ENCODE measurements at places on chromosomes 5 and 9. TPM values are rescaled to one million over a fixed set of nuclear protein-coding genes. Genes with fewer than 3 reads are reported as not detected.

Gene FREM1
- total RNA-seq: 7.9 TPM

Gene MOB3B
- total RNA-seq: 5.7 TPM

Gene TTC16
- 0.09 TPM for total RNA-seq

DNA sequence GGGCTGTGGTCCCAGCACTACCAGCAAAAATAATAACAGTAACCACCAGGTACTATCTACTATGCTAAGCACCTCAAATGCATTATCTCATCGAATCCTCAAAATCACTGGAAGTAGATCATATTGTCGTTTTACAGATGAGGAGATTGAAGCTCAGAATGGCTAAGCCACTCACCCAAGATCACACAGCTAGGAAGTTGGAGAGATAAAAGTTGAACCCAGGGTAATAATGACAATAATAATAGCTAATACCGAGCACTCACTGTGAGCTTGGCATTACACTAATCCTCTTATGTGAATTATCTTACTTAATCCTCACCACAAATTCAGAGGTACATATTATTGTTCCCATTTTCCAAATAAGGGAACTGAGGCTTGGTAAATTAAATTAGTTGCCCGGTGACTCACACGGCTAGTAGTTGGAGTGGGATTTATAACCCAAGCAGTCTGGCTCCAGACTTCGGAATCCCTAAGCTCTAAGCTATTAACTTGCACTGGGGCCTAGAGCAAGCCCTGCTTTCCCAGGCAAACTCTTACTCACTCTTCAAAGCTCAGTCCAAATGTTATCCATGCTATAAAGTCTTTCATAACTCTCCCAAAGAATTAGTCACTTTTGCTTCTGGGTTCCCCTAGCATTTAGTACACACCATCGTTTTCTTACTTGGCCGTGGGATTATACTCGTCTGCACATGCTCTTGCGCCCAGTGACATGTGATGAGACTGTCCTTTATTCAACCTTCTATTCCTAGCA is 3.8 kb downstream of the ARSI start:
- DNase-seq: no peak

- DNase-seq: peak; percentile 7
Observed at GRCh38 chr9:121727295-121728020, 76.0 kb downstream of the DAB2IP start.

- DNase-seq: peak; percentile 36
Observed at GRCh38 chr9:75889977-75890471, 449 bp upstream of the PCSK5 start.

GRCh38 chr9:22056402-22056801 is 47.3 kb upstream of the CDKN2B start:
- DNase-seq: no peak

DNA sequence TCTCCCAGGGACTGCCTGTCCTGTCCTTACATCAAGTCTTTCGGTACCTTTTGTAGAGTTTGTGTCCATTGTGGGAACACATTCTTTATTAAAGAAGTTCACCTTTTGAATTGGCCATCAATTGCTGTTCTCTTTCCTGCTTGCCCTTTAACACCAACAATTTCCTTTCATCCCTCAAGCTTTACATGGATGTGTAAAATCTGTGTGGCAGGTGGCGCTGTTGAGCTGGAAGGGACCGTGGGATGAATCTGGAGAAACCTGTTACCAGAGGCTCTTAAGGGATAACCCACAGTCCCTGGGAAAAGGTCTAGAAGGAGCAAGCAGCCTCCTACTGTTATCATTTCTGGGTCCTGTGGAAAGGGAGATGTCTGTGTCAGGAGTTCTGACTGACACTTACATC is 7.9 kb upstream of the ZFP62 start:
- DNase-seq: peak; percentile 85

DNA sequence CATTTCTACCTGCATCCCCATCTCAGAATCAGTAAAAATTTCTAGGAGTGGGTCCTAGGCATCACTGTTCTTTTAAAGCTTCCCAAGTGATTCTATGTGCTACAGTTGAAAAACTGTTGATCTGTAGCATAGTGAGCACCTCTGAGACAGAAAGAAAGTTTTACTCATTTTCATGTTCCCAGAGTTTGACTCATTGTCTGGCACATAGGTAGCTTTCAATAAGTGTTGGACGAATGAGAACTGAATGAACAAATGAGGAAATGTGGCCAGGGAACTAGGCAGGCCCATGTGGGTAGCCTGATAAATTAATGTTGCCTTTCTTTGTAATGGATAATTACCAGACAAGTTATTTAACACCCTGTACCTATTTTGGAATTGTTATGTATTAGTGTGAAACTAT is 33.8 kb downstream of the RNF180 start:
- no peak for DNase-seq

DNA sequence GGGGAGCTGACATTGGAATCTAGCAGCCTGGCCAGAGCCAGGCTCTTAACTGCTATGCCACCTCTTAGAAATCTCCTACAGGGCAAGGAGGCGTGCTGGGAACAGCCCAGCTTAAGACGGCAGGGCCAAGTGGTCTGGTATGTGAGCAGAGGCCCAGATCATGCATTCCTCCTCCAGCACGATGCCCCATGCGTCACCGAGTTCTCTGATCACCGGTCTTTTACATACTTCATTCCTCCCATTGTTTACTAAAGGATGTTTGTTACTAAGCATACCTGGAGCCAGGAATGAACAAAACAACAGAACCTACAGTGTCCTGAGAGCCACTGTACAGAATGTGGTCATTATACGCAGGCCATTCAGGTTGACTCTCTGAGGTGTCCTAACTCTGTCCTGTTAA is 73.8 kb downstream of the TRIO start:
- no peak for DNase-seq

DNA sequence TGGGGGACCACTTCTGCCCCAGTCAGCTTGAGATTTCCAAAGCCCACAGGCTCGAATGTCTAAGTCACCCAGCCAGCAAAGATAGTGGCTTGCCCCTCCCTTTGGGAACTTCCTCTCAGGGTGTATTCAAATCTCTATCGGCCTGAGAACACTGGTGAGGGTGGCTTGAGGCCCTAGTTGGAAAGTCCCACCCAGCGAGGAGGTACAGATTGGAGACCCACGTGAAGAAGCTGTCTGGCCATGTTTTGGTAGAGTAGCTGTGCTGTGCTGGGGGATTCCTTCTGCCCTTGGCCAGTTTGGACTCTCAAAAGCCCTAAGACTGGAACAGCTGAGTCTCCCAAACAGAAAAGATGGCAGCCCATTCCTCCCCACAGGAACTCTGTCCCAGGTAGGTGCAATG is 172.7 kb upstream of the RIOK2 start:
- no peak for DNase-seq

DNA sequence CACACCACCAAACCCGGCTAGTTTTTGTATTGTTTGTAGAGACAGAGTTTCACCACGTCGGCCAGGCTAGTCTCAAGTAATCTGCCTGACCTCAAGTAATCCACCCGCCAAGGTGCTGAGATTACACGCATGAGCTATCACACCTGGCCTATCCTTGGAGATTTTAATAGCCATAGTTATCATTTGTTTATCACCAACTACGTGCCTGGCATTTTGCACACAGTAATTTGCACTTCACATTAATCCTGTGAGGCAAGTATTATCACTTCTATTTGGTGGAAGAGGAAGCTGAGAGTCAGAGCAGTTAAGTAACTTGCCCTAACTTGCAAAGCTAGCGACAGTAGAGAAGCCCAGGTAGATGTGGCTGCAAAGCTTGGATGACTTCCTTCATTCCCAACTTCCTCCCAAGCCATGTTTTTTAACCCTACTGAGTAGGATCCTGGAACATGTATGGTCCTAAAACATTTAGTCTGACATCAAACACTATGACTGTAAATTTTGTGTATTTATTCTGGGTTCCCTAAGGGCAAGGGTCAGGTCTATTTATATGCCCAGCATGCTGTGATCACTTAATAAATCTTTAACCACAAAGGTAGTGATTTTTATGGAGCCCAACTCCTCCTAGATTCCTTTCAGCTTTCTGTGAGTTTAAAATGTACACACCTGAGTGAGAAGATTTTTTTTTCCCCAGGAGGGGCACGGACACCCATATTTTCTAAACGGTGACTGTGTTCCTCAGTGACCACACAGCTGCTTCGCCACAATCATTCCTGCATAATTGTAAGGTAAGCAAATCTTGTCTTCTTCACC is 100.2 kb upstream of the RAI14 start:
- no peak for DNase-seq

GRCh38 chr9:100466171-100466828 is 6.6 kb upstream of the TMEFF1 start:
- DNase-seq: peak; percentile 25

DNA sequence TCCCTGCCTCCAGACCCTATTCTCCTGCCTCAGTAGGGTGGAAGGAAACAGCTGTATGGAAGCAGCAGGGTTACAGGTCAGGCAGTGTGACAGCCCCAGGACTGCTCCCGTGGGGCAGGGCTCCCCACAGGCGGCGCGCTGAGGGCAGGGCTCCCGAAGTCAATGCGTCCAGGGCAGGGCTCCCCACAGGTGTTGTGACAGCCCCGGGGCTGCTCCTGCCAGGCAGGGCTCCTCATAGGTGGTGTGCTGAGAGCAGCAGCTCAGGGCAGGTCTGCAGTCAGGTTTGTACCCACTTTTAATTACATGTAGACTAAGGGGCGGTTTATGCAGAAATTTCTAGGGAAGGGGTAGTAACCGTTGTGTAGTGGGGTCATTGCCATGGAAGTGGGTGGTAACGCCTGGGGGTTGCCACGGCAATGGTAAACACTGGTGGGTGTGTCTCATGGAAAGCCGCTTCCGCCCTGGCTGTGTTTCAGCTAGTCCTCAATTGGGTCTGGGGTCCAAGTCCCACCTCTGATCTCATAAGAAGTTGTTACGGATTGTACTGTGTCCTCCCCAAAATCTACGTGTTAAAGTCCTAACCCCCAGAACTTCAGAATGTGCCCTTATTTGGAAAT is 16.7 kb upstream of the TERT start:
- DNase-seq: no peak

DNA sequence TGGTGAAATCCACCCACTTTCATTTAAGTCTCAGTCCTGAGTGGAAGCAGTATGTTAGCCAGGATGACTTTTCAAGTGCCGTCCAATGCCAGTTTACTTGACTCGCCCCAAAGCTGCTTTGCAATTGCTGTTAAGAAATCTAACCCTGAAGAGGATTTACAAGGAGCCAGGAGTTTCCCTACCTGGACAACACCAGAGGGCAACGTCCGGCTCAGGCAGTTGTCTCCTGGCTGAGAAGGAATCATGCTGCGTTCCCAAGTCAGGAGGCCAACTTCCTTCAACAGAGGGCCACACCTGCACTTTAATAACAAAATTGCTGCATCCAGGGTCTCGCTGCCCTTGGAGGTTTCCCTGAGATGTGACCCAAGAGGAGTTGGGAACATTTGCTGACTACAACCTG is 65.8 kb downstream of the BOD1 start:
- DNase-seq: no peak

- DNase-seq: no peak
Observed at GRCh38 chr5:8944005-8944404, 601.9 kb downstream of the SEMA5A start.

DNA sequence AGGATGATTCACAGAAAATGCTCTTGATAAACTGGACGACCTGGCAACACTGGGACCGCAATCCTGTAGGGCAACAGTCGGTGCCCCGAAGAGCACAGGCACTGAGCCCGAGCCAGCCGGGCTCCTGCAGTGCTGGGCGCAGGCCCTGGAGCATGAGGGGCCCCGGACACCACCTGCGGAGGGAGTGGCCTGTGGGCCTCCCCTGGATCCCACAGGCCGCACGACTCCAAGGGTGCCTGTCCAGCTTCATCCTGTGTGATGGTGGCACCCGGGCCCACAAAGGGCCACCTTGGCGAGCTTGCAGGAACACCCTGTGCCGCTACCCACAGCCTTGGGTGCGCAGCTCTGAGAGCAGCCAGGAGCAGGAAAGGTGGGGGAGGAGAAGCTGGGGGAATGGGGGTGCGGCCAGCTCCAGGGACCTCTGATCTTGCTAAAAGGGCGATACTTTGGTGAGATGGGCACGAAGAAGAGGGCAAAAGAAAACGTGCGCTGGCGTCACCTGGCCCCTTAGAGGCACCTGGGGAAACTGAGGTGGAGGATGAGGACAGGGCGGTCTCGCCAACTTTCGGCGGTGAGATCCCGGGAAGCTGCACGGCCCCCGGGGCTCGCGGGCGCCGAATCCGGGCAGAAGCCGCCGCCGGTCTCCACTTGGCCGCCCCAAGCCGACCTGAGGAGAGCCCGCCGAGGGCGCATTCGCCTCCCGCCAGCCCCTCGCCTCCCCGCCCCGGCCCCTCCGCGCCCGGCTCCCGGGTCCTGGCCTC is 722 bp downstream of the TBC1D9B start:
- DNase-seq: peak; percentile 39

DNA sequence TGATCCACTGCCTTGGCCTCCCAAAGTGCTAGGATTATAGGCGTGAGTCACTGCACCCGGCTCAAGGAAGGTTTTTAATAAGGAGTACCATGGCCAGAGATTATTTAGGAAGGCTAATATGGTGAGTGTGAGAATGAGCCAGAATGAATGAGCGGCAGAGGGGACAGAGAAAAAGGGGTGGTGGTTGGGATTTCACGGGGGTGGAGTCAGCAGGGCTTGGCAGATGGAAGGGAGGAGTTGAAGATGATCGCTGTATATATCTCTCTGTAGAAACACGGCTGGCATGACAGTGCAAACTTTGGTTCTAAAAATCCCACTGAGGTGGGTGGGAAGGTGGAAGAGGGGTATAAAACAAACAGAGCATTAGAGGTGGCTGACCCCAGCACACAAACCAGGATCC is 176.7 kb upstream of the TBC1D2 start:
- DNase-seq: no peak

GRCh38 chr9:121386442-121387175 is 16.6 kb upstream of the STOM start:
- no peak for DNase-seq
